ENCODE measurements at places on chromosomes 7 and 10.

DNA sequence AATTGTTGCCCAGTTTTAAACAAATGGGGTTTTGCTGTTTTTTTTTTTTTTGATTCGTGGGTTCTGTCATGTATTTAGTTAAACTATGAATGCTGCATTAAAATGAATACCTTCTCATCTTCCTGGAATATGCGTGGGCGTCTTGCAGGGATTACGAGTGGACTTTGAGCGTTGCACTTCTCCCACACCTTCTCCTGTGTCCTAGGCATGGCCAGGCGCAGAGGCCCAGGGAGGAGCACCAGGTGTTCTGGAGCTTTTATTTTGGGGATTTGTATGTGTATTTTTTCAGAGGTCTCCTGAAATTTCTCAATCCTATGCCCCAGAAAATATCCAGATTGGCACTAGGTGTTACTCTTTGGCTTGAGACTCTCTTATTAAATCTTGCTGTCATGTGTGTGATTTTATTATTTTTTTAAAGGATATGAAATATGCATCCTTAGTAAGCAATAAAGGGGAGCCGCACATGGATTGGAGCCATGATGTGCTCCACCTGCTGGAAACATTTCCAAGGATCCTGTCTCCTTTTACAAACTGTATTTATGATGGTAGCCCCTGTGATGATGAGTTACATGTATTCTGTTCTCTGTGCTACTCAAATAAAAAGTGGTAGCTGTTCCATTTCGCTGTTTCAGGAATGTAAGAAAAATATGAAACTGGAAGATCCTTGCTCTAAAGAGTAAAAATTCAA is 482.2 kb upstream of the KLF6 start:
- no peaks in the 10 kb centered on the region for H3K36me3 ChIP-seq
- peaks cover 6% of the 10 kb centered on the region for H3K4me1 ChIP-seq
- peaks cover 33% of the 10 kb centered on the region for H3K27me3 ChIP-seq
- DNase-seq = no peak

- H3K4me3 ChIP-seq = no peak overlapping the region
- no peak overlapping the region for H3K27ac ChIP-seq
- no peaks in the 10 kb centered on the region for H3K36me3 ChIP-seq
- no peak for DNase-seq
Measured at GRCh38 chr10:33150889-33151288, 183.6 kb downstream of the NRP1 start.

GRCh38 chr7:157462419-157462771 is 125.6 kb downstream of the DNAJB6 start:
- H3K27ac ChIP-seq = no peak overlapping the region
- no peak overlapping the region for H3K4me3 ChIP-seq
- DNase-seq = peak; percentile 16
- peaks cover 11% of the 10 kb centered on the region for H3K4me1 ChIP-seq

GRCh38 chr7:29371472-29371871 is 176.9 kb downstream of the CHN2 start:
- no peaks in the 10 kb centered on the region for H3K36me3 ChIP-seq
- no peak overlapping the region for H3K27ac ChIP-seq
- DNase-seq = no peak
- no peak overlapping the region for H3K4me3 ChIP-seq
- H3K4me1 ChIP-seq = no peaks in the 10 kb centered on the region

DNA sequence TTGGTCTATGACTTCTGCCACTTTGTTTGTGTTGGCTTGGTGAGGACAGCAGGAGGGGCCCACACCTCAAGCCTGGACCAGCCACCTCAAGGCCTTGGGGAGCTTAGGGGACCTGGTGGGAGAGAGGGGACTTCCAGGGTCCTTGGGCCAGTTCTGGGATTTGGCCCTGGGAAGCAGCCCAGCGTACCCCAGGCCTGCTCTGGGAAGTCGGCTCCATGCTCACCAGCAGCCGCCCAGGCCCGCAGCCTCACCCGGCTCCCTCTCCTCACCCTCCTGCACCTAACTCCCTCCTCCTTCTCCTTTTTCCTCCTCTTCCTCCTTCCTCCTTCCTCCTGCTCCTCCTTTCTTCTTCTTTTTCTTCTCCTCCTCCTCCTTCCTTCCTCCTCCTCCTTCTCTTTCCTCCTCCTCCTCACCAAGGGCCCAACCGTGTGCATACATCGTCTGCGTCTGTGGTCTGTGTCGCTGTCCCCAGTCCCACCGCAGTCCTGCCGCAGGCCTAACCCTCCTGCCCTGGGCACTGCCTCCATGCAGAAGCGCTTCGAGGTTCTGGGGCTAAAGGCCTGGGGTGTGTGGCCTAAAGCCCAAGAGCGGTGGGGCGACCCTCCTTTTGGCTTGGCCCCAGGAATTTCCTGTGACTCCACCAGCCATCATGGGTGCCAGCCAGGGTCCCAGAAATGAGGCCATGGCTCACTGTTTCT is 5.3 kb downstream of the EN2 start:
- H3K27ac ChIP-seq = no peak overlapping the region
- peaks cover 75% of the 10 kb centered on the region for H3K27me3 ChIP-seq
- no peaks in the 10 kb centered on the region for H3K36me3 ChIP-seq
- peaks cover 15% of the 10 kb centered on the region for H3K4me1 ChIP-seq

DNA sequence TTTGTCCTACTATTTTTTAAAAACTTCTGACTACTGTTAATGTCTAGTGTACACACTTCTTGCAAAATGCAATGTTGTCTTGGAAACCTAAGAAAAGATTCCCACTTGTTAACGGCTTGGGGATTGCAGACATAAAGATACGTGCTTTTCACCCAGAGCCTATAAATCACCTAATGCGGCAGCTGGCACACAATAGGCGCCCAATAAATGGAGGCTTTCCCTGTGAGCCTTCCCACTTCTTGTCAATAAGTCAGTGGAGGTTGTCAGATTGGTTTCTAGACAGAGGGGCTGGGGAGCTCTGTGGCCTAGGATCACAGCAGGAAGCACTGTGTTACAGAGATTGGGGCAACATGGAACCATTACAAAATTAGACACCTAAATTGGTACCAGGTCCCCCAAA is 74.7 kb downstream of the VSTM4 start:
- H3K4me1 ChIP-seq = no peaks in the 10 kb centered on the region
- peaks cover 13% of the 10 kb centered on the region for H3K27me3 ChIP-seq
- H3K36me3 ChIP-seq = no peaks in the 10 kb centered on the region

- no peak for DNase-seq
- H3K27me3 ChIP-seq = peaks cover 15% of the 10 kb centered on the region
- no peak overlapping the region for H3K27ac ChIP-seq
Measured at GRCh38 chr10:88793712-88794299, 8.7 kb upstream of the LIPM start.
